ENCODE measurements at places on chromosomes 13 and 19.
A peak's percentile ranks its signal among the peaks of the same experiment; 100 is the strongest.

DNA sequence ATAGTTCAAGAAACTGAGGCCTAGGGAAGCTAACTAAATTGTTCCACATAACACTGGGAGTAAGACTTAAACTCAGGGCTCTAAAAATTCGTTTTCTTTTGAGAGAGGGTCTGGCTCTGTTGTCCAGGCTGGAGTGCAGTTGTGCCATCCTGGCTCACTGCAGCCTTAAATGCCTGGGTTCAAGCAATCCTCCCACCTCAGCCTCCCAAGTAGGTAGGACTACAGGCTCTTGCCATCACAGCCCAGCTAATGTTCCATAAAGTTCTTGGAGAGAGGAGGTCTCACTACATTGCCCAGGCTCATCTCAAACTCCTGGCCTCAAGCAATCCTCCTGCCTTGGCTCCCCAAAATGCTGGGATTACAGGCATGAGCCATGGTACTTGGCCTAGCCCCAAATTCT is 10.7 kb downstream of the ZMYM5 start:
- DNase-seq: no peak

DNA sequence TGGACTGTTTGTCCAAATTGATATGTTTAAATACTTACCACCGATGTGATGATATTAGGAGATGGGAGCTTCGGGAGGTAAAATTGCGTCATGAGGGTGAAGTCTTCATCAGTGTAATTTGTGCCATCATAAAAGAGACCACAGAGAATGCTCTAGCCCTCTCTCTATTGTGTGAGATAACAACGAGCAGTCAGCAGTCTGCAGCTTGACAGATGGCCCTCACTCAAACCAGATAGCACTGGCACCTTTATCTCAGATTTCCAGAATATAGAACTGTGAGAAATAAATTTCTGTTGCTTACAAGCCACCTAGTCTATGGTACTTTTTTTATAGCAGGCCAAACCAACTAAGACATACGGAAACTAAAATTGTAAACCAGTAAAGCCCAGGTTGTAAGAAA is 1718.9 kb upstream of the MIR17HG start:
- no peak for DNase-seq

DNA sequence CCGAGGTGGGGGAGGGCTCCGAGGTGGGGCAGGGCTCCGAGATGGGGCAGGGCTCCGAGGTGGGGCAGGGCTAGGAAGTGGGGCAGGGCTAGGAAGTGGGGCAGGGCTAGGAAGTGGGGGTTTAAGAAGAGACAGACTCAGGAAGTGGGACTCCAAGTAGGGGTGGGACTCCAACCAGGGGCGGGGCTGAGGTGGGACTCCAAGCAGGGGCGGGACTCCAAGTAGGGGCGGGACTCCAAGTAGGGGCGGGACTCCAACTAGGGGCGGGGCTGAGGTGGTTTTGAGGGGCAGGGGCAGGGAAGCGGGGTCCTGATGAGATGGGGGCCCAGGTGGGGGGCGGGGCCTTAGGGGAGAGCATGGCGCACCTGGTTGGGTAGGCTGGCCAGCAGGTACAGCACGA is 13.6 kb downstream of the CFD start:
- peak; percentile 78 for DNase-seq

GRCh38 chr13:108213946-108214345 is 1.4 kb downstream of the LIG4 start:
- no peak for DNase-seq

DNA sequence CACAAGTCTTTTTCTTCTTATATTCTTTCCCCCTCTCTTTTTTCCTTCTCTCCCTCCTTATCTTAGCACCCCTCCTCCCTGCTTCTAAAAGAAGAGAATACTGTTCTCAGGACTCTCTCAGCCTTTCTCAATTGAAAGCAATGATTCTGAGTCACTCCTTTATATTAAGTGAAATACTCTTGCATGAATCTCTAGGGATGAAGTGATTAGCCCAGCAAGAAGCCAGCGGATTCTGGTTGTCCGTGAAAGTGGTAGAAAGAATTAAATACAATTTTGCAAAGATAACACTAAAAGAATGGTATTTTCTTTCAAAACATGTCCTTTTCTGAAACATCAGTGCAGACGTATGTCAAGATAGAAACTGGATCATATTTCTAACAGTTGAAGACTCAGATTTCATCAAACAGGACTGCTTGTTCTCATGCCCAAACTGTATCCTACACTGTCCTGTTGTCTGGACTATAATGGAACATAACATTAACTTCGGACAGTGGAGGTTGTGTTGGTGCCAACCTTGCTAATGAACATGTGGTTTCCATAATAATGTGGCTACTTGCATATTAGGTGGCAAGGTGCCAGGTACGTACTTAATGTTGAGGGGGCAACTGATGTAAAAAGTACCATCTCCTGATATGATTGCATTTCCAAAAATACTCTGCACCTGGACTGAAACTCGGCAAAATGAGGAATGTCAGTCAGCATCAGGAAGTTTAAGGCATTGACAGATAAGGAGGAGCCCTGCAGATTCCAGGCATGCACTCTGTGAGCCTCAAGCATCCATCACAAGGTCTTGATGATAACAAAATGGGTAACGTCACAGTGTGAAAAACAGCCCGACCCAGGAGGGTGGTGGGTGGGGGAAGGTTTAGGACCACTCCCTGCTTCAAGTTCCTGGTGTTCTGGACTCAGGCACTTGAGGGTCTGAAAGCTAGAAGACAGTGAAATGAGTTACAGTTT is 357.2 kb downstream of the DLEU7 start:
- DNase-seq: no peak

DNA sequence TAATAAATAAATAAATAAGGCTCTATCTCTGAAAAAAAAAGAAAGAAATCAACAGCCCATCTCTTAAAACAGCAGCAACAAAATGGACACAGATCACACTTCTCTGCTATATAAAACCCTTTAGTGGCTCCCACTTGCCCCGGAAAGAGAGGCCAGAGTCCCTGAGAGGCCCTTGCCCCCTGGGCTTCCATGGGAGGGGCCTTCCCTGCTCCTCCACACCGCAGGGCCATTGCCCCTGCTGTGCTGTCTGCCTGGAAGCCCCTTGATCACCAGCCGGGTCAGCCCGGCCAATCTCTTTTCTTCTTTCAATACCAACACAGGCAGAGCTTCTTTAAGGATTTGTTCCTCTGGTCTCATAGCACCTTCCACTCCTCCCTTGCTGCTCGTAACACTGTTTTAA is 171.1 kb downstream of the URI1 start:
- no peak for DNase-seq

GRCh38 chr19:38713227-38713649 is 31.0 kb downstream of the CAPN12 start:
- no peak for DNase-seq

- DNase-seq: no peak
Measured at GRCh38 chr19:47324502-47324901, 7.5 kb upstream of the C5AR2 start.

DNA sequence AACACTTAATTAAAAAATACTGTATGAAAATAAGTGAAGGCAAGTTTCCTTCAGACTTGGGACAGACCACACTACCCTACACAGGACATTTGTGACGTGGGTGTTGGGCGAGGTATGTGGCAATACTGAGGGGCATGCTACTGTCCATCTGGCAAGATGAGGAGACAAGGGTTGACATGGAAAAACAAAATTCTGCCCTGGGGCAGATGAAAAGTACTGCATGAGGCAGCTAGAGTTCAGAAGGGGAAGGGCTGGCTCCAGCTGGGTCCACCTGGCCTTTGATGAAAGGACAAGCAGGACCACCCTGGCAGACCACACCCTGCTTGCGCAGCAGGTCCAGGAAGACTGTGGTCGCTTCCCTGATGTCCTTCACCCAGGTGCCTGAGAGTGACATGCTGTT is 43.2 kb downstream of the LATS2 start:
- no peak for DNase-seq

- DNase-seq: no peak
Measured at GRCh38 chr13:96844616-96845015, 149.7 kb downstream of the OXGR1 start.

DNA sequence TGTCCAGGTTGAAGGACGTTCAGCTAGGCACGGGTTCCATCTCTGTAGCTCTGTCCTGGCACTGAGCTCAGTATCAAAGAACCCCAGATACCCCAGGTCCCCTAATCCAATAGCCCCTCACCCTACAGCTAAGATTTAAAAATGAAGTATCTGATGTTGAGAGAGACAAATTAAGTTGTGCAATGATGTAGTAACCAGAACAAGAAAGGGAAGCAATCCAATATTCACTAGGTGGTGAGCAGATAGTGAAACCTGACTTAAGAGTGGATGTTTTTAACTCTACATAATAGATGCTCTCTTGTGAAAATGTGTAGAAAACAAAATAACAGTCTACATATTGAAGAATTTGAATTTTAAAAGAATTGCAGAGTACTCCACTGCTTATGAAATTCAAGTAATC is 1.8 kb downstream of the ACOD1 start:
- DNase-seq: no peak

- DNase-seq: no peak
Measured at GRCh38 chr19:6686628-6686975, 16.6 kb upstream of the TNFSF14 start.

DNA sequence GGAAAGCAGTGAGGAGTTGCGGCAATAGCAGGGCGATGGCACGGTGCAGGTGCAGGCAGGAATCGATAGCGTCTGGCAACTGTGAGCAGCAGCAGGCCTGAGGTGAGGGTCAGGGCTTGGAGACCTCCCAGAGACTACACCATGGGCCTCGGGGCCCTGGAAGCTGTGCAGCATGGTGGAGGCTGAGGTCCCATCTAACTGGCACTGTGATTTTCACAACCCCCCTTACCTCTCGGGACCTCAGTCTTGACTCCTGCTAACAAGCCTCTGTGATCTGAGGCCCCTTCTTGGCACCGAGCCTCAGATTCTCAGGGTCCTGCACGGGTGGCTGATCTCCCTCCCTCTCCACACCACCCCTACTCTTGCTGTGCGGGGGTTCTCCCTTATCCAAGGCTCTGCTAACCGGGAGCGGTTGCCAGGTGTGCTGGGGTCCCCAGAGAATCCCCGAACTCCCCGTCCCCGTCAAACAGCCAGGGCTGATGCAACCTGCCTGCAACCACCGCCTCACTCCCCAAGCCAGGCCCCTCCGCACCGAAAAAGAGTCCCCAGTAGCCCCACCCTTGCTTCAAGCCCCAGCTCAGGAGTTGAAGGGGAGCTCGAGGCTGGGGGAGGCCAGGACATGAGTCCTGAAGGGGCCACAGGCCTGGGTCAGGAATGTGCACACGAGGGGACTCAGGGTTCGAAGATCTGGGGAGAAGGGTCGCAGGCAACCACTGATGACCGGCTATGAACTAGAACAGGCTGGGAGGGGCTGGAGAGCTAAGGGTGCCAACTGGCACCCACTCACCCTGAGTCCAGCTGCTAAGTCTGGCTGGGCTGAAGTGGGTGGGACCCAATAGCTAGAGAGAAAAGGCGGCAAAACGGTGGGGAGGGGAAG is 4.8 kb upstream of the ATF5 start:
- no peak for DNase-seq

GRCh38 chr19:18185538-18185937 is 7.5 kb upstream of the MPV17L2 start:
- DNase-seq: no peak

GRCh38 chr19:18503337-18503970 is 18.4 kb downstream of the ELL start:
- DNase-seq: no peak

DNA sequence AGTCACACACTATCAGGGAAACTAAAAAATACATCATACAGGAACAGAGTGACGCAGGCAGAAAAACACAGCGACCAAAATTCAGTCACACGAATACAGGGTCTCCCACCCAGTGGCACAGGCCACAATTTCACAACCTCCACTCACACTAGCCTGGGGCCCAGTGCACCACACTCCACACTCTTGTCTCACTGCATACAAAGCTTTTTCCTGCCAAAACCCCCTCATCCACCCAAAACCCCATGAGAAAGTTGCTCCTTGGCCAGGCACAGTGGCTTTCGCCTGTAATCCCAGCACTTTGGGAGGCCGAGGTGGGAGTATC is 1.2 kb downstream of the S1PR5 start:
- DNase-seq: no peak

DNA sequence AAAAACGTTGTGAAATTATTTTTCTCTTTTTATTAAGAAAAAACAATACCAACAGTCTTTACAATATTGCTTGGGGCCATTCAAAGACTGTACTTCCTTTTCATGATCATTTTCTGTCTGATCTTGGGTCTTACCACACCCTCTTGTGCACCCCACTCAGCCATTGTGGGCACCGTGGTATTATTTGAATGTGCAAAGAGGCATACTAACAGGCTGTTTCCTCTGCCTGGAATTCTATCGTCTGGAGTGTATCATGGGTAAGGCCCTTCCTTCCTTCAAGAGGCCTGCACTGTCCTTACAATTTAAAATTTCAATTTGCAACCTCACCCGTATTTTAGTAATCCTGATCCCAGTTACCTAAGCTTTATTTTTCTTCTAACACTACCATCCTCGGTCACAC is 76.5 kb downstream of the FGF14 start:
- DNase-seq: no peak

DNA sequence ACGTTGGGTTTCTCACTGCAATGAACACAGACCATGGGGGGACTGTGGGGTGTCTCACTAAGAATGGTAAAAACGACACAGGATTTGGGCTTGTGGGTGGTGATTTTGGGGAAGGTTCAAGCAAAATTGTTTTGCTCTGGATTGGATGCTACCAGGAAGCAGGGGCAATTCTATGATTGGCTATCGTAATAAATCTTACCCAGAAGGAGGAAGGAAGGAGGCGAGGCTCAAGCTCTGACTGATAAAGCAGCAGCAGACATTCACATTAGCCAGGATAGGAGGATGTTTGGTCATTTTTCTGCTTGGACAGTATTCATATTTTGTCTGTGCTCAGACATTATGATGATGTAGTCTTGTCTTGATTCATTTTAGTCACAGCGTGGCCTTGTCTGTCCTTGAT is 1.5 kb downstream of the ZNF576 start:
- DNase-seq: no peak

DNA sequence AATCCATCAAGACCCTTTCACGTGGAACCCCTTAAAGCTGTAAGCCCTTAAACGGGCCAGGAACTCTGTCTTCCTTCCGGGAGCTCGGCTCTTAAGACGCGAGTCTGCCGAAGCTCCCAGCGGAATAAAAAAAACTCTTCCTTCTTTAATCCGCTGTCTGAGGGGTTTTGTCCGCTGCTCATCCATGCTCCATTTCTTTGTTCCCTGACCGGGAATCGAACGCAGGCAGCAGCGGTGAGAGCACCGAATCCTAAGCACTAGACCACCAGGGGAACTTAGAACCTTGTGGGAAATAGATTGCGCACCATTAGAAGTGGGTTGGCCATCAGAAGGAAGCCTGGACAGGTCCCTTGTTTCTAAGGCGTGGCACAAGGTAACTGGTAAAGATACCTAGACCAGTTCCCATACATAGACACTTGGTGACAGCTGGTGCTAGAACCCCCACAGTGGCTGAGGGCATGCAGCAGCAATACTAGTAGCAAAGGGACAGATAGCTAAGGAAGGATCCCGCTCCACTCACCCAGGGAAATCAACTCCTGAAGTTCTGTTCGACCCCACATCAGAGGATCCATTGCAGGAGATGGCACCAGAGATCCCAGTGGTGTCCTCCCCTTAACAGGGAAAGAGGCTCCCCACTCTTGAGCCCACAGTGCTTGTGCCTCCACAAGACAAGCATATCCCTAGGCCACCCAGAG is 1.5 kb upstream of the RGCC start:
- no peak for DNase-seq

GRCh38 chr19:38318660-38319059 is 985 bp upstream of the KCNK6 start:
- DNase-seq: no peak

GRCh38 chr13:48678316-48678715 is 24.6 kb downstream of the CYSLTR2 start:
- DNase-seq: no peak
